NCI-H2107 (cell line): ENCODE measurements at places on chromosomes 2 and 18.
A peak's percentile ranks its signal among the peaks of the same experiment; 100 is the strongest.

- DNase-seq = peak; percentile 25
Observed at GRCh38 chr2:130755256-130756052, at the start of gene AMER3. Gene AMER3, plus strand, starts transcription at chr2:130755540. Its CDS starts 6,533 bp downstream, at chr2:130762073.

DNA sequence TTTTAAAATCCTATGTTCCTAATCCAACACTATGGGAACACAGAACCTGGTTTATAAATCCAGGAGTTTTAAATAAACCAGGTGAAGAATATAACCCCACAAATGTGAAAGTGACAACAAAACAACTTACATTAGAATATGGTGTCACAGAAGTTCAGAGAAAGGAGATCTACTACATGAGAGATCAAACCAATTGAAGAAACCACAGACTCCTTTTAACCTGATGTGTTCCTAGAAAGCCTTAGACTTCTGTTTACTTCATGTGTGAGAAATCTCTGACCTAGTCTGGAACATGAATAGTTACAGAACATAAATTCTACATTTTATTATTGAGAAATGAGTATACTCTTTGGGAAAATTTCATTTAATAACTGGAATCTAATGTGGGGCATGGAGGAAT is 165.3 kb downstream of the FTCDNL1 start:
- no peak for DNase-seq

DNA sequence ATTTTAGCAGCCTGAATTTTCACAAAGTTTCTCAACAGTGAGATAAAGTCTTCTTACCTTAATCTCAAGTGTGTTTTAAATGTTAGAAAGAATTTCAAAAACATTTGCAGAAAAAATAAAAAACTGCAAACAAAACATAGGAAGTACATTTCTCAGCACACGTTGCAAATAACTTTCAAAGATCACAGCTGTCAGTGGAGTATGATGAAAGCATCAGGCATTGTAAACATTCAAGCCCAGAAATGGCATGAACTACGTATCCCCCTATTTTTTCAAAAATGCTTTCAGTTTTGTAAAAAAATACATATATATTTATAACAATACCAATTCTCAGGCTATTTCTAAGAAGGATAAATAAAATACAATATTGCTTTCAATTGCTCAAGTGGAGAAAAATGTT is 320.6 kb upstream of the TFPI start:
- DNase-seq = no peak

- no peak for DNase-seq
Observed at GRCh38 chr2:183162362-183162761, 38.1 kb downstream of the NUP35 start.

DNA sequence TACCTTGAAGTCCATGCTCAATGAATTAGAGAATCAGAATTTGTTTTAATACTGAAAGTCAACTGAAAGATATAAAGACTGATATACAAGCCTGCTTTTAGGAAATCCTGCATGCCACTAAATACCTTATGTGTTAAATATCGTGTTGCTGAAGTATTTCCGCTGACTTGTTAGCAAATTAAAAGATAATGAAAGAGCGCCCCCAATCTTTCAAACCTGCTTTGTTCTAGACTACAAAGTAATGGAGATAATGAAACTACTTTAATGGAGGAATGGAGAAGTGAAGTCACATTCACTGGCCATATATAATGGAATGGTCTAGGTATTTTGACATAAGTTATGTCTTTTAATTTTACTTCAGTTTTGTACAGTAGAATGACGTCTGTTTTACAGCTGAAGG is 95.7 kb downstream of the ASXL3 start:
- no peak for DNase-seq

- DNase-seq = no peak
Observed at GRCh38 chr2:232817756-232818155, 41.4 kb upstream of the KCNJ13 start.

DNA sequence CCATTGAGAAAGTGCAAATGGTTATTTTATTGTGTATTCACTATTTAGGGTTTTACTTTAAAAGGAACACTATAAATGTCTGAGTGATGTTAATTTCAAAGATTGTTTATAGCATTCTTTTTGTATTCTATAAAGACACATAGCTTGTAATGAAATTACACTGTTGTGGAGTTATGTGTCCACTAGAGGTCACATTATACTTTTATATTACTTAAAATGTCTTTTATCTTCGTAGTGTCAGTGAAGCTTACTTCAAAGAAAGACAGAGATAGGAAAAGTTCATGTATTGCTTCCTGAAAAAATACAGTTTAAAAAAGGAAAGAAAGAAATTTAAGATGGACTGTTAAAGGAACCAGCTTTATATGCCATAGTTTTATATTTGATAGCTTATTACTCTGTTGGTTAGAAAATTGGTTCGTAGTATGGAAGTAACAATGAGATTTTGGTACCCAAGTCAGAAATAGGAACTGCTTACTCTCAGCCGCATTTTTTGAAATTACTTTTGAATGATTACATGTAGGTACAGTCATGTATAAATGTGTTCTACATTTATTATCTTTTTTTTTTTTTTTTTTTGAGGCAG is 20.5 kb downstream of the APLF start:
- no peak for DNase-seq

GRCh38 chr2:169877398-169877797 is 50.1 kb downstream of the UBR3 start:
- DNase-seq = no peak

DNA sequence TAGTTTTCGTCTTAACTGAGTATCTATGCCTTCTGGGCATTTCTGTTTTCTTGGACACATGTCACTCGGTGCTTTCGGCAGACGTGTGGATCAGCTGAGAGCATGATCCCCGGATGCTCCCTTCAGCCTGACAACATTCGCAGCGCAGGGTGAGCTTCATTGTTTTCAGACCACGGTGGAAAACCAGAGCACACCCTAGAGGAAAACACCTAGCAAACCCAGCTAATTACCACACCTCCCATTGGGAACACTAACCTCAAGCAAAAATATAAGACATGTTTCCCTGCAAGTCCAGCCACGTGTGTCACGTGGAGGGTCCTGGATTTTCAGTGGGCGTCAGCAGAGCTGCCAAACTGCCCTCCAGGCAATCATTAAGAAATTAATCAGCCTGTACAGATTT is 31.0 kb downstream of the ANKRD29 start:
- DNase-seq = no peak

DNA sequence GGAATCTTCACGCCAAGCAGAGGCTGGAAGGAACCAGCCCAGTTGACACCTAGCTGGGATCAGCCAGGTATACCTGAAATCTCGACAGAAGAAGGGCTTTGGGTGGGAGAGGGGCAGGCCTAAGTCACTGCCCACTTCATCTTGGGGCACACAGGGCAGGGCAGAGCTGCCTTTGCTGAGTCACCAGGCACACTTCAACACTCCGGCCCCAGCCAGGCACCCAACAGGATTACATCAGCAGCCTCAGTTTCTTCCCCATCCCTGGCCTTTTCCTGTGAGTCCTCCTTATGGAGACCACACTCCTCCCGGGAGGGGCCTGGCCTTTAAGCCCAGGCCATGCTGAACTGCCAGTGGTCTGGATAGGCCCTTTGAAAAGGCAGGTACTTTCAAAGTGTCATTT is 201.7 kb upstream of the HS6ST1 start:
- no peak for DNase-seq
